ENCODE measurements at places on chromosomes 2 and 18.
A peak's percentile ranks its signal among the peaks of the same experiment; 100 is the strongest.

GRCh38 chr18:34223164-34223892 is 1.4 kb downstream of the NOL4 start:
- no peak for DNase-seq

DNA sequence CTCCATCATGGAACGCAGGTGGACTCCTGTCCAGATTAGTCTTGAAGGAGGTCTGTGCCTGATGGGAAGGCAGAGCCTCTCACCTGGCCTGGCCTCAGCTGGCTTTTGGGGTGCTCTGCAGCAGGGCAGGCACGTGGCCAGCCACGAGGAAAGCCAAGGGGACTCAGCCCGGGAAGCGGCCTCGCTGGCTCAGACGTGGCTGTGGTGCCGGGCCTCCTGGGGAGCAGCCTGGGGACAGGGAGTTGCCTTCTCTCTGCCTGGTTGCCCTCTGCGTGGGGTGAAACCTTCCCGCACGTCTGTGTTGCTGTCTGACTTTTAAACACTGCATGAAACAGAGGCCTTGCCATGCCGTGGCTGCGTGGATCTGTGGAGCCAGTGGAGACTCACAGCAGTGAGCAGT is 45.0 kb downstream of the RTP5 start:
- DNase-seq = no peak

DNA sequence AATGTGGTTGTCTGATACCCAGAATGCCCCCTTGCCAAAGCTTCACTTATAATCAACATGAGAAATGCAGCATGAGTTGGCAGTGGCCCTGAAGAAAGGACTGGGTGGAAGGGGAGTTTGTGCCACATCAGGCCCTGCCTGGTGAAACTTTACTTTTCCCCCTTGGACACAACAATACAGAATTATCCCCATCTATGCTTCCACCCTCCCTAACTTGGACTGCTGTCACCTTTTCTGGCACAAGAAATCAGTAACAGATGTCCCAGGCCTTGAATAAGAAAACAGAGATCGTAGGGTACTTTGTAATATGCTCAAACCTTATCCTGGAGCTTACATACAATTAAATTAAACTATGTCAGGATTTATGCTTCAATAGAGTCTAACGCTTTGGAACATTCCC is 128.9 kb upstream of the SATB2 start:
- no peak for DNase-seq

GRCh38 chr18:32317651-32318050 is 127.8 kb downstream of the MEP1B start:
- DNase-seq = no peak

GRCh38 chr2:32118055-32118454 is 47.6 kb upstream of the SLC30A6 start:
- DNase-seq = no peak

GRCh38 chr2:27581417-27582128 is 1.3 kb upstream of the ZNF512 start:
- DNase-seq = no peak

GRCh38 chr18:34970106-34970505 is 71.1 kb upstream of the MAPRE2 start:
- no peak for DNase-seq

- no peak for DNase-seq
These were observed 1045.7 kb upstream of the CELF4 start for GRCh38 chr18:38611036-38611964.

- no peak for DNase-seq
These were observed 98.6 kb downstream of the MSH2 start for GRCh38 chr2:47501374-47502200.

- no peak for DNase-seq
These were observed 74.3 kb upstream of the CCDC150 start for GRCh38 chr2:196565106-196565765.

DNA sequence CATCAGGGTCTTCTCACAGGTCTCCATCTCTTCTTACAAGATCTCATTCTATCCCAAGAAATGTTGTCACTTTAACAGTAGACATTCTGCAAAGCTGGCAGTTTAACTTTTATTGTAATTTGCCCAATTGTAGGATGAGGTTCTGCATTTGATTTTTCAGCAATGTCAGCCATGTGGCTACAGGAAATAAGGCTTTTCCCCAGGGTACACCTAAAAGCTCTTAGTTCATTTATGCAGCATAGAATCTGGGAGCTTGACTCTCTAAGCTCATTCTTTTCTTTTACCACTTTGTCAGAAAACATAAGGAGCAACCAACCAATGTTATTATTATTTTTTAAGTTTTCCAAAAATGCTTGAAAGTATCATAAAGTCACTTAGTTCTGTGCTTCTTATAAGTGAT is 123.4 kb downstream of the CALCRL start:
- no peak for DNase-seq

GRCh38 chr18:79484661-79485621 is 89.2 kb downstream of the NFATC1 start:
- DNase-seq = peak; percentile 4

DNA sequence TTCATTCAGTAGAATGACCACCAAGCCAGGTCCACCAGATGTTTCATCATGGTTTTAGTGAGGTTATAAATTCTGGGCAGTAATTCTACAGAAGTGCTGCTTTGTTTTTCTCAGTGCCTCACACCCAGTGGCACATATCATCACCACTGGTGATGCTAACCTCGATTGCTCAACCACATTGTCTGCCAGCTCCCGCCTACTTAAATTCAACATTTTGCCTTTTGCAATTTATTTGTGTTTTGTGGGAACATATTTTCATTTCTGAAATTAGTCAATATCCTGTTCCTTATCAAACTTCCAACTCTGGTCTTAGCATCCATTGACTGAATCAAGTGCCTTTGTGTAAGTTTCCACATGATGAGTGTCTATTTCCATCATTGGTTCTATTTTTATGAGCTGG is 62.3 kb upstream of the TMEM178A start:
- DNase-seq = no peak

DNA sequence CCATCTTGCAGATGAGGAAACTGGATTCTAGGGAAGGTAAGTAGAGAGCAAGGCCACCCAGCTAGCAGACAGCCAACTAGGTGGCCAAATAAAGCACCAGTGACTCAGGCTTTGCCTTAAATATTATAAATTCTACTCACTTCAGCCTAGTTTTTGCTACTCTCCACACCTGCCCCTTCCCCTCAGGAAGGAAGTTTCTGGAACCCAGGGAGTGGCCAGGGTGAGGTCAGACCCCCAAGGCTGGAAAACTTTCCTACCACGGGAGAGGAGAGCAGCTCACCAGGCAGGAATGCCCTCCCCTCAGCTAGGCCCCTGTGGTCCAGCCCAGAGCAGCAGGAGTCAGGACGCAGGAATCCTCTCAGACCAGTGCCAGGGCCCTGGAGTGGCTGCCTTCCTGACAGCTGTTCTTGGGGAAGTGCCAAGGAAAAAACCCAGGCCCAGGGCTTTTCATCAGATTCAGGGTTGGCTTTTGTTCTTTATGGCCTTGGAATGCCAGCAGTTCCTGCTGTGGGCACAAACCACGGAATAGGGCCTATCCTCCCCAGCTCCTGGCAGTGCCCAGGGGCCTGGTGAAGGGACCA is 5.1 kb upstream of the PAX8 start:
- no peak for DNase-seq

DNA sequence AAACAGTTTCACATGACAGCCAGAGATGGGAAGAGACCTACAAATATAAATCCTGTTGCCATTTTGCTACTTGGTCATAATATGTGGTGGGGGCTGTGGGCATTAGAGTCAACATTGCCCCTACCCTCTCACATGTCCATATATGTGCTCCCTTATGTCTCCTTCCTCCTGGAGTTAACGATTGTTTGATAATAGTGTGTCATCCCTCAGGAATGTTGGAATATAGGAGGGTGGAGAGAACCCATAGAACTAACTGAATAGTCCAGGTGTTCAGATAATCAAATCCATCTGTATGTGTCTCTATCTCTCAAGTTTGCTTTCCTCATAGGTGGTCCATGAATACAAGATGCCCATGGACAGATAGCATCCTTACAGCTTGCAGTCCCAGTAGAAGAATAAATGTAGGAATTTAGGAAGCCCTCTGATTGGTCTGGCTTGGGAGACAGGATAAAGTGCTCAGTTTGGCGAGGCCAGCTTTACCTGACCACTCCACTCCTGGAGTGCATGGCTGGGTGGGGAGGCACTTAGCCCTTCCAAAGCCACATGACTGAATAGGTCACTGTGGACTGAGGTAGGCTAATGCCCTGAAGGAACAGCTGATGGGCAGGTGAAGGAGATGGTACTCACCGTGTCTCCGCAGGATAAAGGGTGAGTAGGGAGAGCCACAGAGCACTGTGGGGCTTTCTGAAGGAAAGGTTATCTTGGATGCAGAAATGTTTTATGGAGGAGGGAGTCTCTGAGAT is 166.9 kb downstream of the CDCA7 start:
- DNase-seq = no peak

DNA sequence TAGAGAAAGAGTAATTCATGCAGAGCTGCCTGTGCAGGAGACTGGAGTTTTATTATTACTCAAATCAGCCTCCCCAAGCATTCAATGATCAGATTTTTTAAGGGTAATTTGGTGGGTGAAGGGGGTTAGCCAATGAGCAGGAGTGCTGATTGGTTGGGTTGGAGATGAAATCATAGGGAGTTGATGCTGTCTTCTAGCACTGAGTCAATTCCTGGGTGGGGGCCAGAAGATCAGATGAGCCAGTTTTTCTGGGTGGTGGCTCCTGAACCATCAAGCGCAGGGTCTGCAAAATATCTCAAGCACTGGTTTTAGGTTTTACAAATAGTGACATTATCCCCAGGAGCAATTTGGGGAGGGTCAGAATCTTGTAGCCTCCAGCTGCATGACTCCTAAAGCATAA is 312.8 kb upstream of the THSD7B start:
- DNase-seq = no peak

DNA sequence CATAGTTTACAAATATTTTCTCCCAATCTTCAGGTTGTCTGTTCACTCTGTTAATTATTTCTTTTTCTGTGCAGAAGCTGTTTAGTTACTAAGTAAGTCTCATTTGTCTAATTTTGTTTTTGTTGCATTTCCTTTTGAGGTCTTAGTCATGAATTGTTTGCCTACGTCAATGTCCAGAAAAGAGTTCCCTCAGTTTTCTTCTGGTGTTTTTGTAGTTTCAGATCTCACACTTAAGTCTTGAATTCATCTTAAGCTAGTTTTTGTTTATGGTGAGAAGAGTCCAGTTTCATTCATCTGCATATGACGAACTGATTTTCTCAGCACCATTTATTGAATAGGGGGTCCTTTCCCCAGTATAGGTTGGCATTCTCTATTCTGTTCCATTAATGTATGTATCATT is 1252.2 kb upstream of the TMEFF2 start:
- DNase-seq = no peak

GRCh38 chr2:143264851-143265250 is 135.6 kb downstream of the ARHGAP15 start:
- DNase-seq = no peak

DNA sequence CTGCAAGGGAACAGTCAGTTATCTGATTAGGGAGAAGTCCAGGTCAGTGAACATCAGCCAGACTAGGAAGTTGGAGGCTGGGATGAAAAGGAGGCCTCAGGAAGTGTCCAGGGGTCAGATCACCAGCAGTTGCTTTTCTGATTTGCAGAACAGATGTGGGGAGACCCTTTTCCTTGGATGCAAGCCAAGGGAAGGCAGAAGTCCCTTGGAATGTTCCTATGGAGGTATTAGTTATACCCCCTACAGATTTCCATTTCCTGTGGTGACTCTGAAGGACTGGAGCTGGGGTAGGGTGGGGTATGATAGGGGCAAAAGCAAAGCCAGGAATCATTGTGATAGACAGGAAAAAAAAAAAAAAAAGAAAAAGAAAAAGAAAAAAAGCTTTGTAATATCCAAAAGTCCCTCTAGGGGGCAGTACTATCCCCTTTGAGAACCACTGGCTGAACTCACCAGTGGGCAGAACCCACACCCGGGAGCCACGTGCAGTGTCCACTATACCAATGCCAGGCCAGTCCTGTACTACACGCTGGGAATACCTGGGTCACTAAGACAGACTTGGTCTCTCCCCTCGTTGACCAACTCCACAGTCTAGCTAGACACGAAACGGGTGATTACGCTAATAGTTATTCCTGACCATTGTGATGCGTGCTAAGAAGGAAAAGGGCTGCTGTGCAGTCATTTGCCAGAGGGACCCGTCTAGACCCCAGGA is 7.4 kb downstream of the DYSF start:
- no peak for DNase-seq

DNA sequence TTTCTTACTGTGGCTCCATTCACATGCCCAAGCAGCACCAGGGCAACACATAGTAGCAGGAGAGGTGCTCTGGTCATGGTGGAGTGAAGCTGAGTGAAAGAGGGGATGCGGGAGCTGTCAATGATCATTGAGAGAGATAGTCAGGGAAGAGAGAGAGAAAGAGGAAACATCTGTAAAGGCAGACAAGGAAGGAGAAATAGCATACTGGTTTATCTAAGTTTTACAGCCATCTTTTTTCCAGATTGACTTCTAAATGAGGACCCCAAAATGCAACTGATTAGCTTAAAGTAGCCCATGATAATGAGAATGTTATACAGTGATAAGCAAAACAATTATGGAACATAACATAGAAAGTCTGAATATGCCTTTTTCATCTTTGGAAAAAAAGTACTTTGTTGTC is at the start of gene C2orf66:
Gene C2orf66 (minus strand): TSS at position 96 of the 400 bp plus-strand sequence. CDS start 19 bp downstream, at position 77.
- DNase-seq = no peak

- no peak for DNase-seq
These were observed 69.0 kb upstream of the ASAP2 start for GRCh38 chr2:9137379-9138150.

DNA sequence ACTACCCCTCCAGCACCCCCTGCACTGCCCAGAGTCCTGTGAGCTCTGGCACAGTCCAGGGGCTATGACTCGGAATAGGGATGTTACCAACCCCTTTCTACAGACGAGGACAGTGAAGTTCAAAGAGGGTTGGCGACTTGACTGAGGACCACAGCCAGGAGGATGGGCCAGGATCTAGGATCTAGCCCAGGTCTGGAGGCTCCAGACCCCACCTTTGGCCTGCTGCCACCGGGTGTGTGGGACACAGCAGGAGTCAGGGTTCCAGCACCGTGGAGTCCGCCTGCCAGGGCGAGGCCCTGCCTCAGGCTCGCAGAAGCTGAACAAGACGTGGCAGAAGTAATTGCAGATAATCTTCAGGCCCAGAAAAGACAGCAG is 37.9 kb upstream of the GPC1 start:
- DNase-seq = peak; percentile 55

- no peak for DNase-seq
These were observed 48.8 kb downstream of the INHBB start for GRCh38 chr2:120394764-120395163.

DNA sequence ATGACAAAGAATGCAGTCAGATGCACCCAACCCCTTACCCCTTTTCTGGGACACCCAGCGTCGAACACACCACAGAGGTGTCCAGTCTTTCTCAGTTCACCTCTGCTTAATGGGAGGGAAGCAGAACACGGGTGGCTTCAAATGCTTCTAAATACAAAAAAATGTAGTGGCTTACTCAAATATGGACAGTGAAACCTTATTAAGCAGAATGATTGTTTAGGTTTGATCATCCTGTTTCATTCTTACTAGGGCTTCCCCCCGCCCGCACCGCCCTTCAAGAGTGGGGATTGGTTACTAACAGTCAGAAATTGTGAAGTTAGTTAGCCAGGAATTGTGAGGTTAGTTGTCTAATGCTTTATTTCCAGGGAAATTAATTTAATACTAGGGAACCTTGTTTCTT is 21.6 kb downstream of the ATG16L1 start:
- no peak for DNase-seq

Measured in posterior cingulate gyrus (tissue), 11 donors.